Stimulated activated CD8-positive, alpha-beta memory T cell treated with anti-CD3 and anti-CD28 coated beads, Interleukin-15, amount 100 ng/mL, for 24 hours (primary cell): ENCODE measurements at places on chromosomes 7 and 10.

DNA sequence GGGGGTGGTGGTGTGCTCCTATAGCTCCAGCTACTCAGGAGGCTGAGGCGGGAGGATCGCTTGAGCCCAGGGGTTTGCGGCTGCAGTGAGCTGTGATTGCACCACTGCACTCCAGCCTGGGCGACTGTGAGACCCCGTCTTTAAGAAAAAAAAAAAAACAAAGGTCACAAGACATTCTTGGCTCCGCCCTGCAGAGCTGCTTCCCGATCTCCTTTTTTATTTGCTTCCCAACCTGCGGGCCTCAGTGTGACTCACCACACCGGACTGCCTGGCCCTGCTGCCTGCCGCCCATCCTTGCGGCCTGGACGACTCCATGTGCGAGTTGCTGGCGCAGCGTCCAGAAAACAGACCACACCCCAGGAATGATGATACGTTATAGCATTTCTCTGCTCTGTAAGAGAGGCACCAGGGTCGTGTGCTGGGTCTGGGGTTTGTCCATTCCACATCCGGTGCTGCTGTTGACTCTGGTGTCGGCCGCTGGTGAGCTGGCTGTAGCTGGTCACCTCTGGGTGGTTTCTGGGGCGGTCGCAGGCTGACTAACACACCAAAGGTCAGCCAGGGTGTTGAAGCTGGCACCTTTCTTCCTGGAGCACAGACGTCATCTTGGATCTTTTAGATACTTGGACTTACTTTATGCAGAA lies 123.6 kb downstream of the TCF7L2 start:
- DNase-seq, result no peak

DNA sequence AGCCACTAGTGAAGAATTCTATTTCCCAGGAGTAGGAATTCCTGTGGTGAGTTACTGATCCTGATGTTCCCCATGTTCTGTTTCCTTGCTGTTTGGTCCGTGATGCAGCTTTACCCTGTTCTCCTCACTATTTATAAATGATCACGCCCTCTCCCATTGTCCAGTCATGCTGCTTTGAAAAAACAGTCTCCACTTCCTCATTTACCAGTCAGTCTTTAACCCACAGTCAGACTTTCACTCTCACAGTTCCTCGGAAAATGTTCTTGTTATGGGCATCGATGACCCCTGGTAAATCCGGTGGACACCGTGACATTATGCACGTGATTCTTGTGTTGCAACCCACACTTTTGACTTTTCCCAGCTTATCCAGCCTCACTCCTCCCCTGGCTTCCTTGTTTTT lies 14.4 kb downstream of the SCIN start:
- DNase-seq, result no peak

DNA sequence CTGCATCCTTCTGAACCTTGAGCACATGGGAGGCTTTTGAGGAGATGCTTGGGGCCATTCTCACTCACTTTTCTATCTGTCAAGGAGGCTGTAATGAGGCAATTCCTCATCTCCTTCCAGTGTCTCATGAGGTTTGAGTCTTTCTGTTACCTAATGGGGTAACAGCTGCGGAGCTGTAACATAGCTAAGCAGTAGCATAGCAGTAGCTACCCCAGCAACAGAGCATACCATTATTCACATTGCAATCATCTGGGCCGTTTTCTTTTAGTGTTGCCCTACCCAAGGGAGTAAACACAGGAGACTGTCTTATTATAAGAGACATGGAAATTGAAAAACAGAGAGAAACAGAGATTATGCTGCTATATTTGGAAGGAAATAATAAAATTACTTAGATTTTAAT lies 68.7 kb downstream of the AKR1D1 start:
- DNase-seq, result no peak

- DNase-seq, result no peak
Measured at GRCh38 chr10:14309593-14309992, 21.1 kb downstream of the FRMD4A start.

GRCh38 chr10:20089879-20090278 lies 273.6 kb downstream of the PLXDC2 start:
- no peak for DNase-seq

GRCh38 chr7:146177301-146177700 lies 60.7 kb downstream of the CNTNAP2 start:
- no peak for DNase-seq

GRCh38 chr10:44282626-44283300 lies 102.1 kb downstream of the CXCL12 start:
- DNase-seq, result no peak

GRCh38 chr7:45897042-45897690 lies 8.9 kb downstream of the IGFBP1 start:
- no peak for DNase-seq

DNA sequence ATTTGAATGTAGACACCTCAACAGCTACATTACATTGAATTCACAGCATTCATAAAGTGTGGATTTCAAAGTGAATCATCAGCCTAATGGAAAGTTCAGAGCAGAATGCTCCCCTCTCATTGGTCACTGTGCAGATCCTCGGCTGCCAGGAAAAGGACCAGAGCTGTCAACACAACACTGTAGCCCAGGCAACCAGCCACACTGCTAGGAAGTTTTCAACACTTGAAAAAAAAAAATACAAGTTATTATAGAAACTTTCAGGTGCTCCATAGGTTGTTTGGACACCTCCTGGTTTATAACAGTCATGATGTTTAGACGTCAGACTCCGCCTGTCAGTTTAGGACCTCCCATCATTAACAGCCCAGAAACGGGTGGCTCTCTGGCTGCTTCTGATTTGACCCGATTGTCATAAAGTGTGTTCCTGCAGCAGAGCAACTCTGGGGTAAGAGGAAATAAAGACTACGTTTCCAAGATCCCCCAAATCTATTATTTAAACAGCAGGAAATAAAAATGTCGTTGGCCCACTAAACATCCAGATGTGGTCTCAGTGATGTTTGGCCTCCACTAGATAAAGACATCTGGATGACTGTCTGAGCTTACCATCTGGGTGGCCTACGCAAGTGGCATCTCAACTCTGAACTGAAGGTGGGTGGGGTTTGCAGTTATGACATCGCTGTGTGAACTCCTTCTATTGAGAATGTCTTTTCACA lies 117.4 kb downstream of the CABCOCO1 start:
- no peak for DNase-seq

GRCh38 chr10:87625661-87626060 lies 34.0 kb upstream of the PAPSS2 start:
- no peak for DNase-seq

DNA sequence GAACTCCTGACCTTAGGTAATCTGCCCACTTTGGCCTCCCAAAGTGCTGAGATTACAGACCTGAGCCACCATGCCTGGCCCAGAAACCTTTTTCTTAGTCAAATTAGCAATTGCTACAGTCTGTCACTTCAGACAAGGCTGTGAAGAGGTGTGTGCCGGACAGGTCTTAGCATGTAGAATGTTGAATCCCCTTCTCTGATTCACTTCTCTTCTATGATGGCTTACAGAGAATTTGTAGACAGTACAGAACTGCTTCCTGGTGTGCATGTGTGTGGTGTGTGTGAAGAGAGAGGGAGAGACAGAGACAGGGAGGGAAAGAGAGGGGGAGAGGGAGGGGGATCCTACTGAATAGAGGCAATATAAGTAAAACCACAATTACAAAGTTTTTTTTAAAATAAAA lies 150.4 kb downstream of the PARD3 start:
- no peak for DNase-seq

DNA sequence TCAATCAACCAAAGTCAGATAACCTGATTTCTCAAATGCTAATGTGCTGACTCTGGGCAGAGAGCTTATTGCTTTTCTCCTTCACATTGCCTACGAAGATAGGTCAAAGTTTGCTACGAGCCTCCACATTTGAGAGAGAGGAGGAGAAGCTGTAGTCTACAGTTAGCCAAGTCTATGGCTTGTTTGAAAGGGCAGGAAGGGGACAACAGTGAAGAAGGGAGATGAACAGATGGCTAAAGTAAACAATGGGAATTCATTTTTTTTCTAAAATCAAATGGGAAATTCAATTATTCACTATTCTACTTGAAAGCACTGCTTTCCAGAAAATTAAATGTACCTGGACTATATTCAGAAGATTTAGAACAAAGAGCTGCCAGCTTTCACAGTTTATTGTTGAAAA lies 126.7 kb upstream of the C1QL3 start:
- no peak for DNase-seq

- no peak for DNase-seq
Measured at GRCh38 chr7:31096198-31096876, 44.2 kb downstream of the ADCYAP1R1 start.

- no peak for DNase-seq
Measured at GRCh38 chr10:51696251-51696650, 3.1 kb downstream of the CSTF2T start.

DNA sequence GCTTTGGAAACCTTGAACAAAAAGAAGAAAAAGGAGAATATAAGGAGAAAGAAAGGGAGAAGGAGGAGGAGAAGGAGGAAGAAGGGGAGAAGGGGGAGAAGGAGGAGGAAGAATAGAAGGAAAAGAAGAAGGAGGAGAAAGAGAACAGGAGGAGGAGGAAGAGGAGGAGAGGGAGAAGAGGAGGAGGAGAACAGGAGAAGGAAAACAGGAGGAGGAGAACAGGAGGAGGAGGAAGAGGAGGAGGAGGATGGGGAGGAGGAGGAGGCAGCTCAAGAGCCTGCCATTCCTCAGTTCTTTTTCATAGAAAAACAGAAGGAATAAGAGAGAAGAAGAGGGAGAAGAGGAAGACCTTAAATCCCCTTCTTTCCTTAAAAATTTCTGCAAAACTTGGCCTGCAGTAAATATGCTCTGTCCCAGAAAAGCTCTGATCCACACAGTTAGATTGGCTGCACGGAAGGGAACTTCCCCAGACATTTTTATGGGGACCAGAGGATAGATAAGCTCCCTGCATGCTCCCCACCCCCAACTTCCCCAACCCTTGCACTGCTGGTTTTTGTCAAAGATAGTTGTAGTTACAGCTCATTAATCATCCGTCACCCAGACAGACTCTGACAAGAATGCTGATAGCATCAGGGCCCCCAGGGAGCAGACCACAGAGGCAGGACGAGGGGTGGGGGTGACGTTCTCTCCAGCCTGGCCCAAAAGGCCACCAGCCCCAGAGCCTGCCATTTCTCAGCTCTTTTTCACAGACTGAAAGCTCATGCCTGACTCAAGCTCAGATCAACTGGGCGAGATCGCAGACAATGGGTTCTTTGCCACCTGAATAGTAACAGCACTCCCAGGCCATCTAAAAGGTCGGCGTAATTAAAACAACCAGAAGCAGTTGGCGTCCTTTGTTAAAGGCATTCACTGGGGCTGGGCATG lies 34.5 kb upstream of the LYZL1 start:
- no peak for DNase-seq

GRCh38 chr7:136919820-136920219 lies 51.4 kb downstream of the CHRM2 start:
- DNase-seq, result no peak

GRCh38 chr10:8584666-8585065 lies 530.2 kb downstream of the GATA3 start:
- DNase-seq, result no peak

DNA sequence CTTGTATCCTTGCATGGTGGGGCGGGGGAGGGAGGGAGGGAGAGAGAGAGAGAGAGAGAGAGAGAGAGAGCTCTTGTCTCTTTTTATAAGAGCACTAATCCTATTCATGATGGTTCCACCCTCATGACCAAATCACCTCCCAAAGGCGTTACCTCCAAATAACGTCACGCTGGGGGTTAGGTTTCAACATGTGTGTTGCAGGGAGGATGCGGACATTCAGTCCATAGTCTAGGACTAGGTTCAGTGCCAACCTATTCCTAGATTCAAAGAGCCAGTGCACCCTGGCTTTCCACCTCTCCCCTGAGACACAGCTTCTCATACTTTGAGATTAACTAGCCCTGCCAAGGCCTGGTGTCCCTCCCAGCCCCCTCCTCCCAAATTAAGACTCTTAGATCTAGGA lies 123.0 kb downstream of the GRK5 start:
- DNase-seq, result no peak

GRCh38 chr10:124119946-124120345 lies 26.5 kb upstream of the CHST15 start:
- DNase-seq, result no peak
